ENCODE measurements at places on chromosomes 1 and 21. TPM values are rescaled to one million over a fixed set of nuclear protein-coding genes. Genes with fewer than 3 reads are reported as not detected.

DNA sequence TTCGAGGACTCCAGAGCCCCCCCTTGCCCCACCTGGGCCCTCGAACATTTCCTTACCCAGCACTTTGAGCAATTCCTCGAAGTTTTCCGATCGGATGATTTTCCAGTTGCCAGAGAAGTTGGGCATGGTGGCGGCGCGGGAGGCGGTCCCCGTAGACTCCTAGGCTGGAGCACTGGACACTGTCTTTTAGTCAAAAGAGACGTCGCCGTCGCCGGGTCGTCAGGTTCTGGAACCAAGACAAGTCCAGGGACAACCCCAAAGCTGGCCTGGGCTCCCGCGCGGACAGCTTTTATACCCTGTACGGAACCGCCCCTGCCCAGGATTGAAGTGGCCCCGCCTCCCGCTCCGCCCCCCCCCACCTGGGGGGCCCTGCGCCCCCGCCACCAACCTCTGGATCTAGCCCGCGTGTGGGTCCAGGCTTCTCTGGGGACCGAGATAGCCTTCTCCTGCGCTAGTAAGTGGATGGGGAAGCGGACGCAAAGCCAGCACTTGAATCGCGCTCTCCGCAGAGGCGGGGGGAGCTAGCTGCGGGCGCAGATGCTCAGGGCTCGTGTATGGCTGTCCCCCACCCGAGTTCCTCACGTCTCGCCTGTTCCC, at the start of gene CRABP2:
CRABP2 (minus strand) TSS at position 263 of the 597 bp plus-strand sequence; CDS start at position 126, 137 bp downstream.
- DNase-seq = no peak

The ACKR1 gene
- total RNA-seq = not detected

DNA sequence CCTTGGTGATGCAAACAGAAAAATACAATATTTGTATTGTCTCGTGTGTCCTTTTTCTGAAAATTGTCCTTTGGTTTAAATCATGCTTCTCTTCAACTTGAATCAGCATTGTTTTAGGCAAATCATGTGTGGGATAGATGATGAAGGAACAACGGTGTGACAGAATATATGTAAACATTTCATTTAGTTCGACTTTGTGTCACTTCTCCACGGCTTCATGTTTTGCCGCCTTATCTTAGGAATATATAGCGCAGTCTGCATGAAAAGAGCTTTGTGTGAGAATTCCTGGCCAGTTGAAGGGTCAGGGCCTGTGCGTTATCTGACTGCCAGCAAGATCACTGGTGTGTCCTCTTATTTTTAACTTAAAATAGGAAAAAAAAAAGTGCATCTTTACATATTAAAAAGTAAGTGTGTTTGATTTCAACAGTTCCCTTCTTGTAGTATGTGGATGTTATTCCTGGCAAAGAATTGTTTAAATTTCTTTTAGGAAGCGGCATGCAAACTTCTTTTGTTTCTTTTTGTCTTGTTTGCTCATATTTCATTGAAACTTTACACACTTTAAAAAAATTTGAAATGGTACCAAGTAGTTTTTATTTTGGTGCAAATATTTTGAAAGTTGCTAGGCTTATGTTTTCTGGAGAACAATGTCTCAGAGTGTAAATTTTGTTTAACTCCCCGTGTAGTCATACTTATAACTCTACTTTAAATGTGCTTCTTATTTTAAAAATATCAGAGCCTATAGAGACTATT, 465.2 kb downstream of the USP25 start:
- DNase-seq = no peak

- no peak for DNase-seq
These were observed 17.0 kb upstream of the IGSF21 start for GRCh38 chr1:18090636-18091035.

GRCh38 chr1:183131166-183131565, 54.9 kb upstream of the LAMC2 start:
- DNase-seq = no peak

DNA sequence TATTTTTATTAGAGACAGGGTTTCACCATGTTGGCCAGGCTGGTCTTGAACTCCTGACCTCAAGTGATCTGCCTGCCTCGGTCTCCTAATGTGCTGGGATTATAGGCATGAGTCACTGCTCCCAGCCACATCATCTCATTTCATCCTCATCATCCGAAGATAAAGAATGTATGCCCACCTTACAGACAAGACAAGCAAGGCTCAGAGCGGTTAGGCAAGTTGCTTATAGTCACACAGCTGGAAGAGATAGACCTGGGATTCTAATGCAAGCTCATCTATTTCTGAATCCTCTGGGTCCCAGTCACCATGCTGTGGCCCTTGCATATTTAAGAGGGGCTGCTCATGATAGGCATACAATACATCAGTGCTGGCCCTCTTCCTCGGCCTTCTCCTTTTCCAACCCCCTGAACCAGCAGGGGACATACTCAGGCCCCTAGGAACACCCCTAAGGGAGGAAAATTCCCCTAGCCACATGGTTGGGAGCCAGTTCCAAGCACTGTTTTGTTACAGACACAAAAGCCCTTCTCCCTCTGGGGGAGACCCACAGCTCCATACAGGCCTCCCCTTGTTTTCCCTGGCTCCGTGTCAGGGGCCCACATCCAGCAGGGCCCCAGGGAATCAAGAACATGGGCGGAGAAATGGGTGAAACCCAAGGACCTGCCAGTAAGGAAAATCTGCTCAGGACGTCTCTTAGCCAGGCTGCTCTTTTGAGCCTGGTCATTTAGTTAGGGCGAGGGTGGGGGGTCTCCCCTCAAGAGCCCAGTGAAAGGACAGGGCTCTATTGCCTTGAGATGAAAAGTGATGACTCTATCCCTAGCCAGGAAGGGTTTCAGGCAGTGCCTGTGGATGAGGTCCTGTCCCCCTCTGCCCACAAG, 6.9 kb downstream of the CSRP1 start:
- DNase-seq = no peak

DNA sequence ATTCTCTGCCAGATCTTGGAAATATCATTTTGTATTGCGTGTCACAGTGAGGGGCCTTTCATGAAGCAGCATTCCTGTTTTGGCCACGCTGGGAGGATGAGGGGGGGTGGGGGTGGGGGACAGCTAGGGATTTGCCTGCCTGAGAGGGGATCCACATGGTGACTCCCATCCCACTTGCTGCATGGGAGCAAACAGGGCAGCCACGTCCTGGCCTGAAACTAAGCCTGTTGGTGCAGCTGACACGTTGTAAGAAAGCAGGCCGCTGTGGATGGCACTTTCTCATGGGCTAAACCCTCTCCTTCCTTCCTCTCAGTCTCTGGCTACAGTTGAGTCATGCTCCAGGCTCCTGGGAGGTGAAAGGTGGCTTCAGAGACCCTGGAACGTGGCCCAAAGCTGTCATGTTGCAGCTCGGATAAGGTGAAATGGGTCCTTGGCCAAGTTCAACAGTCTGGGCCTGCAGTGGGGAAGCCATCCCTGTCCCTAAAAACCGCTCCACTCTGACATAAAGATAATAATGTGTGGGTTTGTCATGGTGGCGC, 346.7 kb upstream of the VAMP3 start:
- no peak for DNase-seq

The TFB2M gene
- total RNA-seq = 8.0 TPM

GRCh38 chr1:54557671-54558355, 9.8 kb downstream of the ACOT11 start:
- no peak for DNase-seq

DNA sequence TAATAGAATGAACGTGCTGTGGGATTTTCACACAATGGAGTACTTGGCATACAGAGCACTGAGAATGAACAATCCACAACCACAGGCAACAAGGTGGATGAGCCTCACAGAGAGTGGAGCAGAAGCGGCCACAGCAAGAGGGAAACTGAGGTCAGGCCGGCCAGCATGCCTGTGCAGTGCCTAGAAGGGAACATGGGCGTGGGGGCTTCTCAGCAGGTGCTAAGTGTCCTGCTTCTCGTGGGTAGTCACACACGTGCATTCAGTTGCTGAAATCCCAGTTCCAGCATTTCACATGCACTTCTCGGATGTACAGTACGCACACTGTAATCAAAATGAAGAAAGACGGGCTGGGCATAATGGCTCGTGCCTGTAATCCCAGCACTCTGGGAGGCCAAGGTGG, 33.1 kb downstream of the WDR4 start:
- DNase-seq = no peak

DNA sequence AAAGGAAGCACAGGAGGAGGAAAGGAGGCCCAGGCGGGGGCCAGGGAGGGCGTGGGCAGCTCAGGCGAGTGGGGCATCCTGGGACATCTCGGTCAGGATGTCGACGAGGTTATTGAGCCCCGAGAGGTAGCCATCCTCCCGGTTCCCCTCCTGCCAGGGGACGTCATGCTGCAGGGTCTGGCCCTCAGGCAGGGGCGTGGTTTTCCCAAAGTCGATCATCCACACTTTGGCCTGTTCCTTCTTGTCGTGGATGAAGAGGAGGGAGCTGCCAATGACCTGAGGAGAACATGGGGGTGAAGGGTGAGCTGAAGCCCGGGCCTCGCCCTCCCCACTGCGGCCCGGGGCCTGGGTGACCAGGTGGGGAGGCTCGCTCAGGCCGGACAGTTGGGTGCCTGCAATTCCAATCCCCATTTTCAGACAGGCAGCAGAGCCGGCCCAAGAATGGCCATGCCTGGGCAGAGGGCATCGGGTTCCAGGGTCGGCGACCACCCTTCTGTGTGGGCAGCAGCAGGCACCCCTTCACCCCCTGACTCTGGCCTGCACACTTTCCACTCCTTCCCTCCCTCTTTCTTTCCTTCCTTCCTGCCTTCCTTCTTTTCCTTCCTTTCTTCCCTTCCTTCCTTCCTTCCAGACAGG, 86.2 kb downstream of the STUM start:
- DNase-seq = no peak

The TTF2 gene
- 12.7 TPM for total RNA-seq

The OR2L5 gene
- not detected for total RNA-seq

DNA sequence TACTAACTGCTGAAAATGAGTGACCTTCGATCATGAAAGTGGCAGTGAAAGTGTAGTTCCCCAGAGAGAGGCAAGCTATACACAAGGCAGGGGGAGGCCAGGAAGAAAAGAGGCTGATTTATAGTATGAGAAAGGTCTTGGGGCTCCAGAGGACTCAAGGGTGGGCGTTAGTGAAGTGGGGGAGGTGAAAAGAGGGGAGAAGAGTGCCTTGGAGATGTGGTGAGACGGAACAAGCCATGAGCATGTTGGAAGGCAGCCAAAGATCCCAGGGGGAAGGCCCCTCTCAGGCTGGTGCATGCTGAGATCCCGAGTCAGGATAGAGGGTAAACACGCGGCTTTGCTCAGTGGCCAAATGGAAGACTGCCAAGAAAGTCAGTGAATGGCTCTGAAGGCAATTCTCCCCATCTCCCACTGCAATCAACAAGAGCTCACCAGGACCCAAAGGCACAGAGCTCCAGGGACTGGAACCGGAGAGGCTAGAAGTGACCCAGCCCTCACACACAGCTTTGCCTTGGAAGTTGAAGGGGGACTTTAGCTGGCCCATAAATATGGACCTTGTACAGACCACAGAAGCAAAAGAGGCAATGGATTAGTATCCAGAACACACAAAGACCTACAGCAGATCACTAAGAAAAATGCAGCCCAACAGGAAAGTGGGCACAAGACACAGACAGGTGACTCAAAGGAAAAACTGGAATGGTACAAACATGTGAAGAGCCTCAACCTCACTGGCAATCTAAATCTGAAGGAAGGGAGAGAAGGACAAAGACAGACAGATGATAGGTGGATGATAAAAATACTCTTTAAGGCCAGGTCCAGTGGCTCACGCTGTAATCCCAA, 49.6 kb downstream of the HSF2BP start:
- DNase-seq = peak; percentile 77

DNA sequence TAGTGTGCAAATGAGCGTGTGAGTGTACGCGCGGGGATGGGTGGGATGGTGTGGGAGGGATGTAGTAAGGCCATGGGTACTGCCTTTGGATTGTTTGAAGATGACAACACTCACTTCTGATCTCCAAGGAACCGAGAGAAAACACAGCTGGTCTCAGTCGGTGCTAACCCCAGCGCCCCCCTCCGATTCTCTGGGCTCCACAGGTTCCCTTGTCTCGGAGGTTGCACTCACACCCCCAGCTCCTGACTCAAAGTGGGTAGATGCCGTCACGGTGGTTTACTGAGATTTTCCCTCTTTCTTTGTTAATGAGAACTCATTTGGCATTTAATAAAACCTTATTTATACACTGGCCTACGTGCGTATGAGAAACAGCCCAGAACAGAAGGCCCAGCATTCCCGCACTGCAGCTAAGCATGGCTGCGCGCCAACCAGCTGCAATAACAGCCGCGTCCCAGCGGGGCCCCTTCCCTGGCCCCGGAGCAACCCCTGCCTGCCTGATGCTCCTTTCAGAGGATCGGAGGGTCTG, 25.8 kb downstream of the ABCA4 start:
- DNase-seq = no peak

The CNKSR1 gene
- not detected for total RNA-seq

GRCh38 chr1:103459346-103459745, 66.2 kb upstream of the RNPC3 start:
- no peak for DNase-seq

DNA sequence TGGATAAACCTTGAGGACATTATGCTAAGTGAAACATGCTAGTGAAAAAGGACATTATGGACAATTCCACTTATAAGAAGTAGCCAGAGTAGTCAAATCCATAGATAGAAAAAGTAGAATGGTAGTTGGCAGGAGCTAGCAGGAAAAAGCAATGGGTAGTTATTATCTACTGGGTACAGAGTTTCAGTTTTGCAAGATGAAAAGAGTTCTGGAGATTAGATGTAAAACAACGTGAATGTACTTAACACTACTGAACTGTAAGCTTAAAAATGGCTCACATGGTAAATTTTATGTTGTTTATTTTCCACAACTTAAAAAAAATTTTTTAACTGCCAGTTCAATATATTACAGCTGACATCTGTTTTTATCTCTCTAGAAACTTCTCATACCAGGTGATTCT, 19.4 kb downstream of the JAK1 start:
- no peak for DNase-seq

The AADACL3 gene
- total RNA-seq = not detected

- DNase-seq = no peak
These were observed 39.6 kb upstream of the PIGC start for GRCh38 chr1:172483448-172483847.

- peak; percentile 27 for DNase-seq
These were observed 17.6 kb downstream of the MTFR1L start for GRCh38 chr1:25837262-25837875.

GRCh38 chr21:45981151-45982091, at the start of gene COL6A1:
TSS of gene COL6A1 (plus strand) at chr21:45981770. CDS start at chr21:45981851, 81 bp downstream.
- DNase-seq = peak; percentile 85

The PM20D1 gene
- total RNA-seq = not detected

DNA sequence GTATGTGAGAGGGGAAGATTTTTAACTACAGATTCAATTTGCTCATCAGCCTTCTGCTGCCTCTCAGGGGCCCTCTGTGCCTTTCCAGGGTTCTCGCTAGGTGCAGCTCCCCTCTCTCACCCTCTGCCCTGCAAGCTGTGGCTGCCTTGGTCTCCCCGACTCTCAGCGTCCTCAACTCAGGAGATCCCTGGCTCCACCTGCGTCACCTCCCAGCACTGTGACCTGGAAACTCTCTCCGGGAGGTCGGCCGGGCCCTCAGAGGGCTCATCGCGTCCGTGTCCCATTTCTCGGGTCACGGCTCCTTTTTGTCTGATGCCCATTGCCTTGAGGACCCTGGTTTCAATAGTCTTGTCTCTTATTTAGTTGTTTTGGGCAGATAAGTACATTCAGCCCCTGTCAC, 63.5 kb upstream of the ADARB1 start:
- DNase-seq = no peak
